Activated CD4-positive, alpha-beta memory T cell treated with anti-CD3 and anti-CD28 coated beads for 36 hours (primary cell): ENCODE measurements at places on chromosomes 4 and X. TPM values are rescaled to one million over a fixed set of nuclear protein-coding genes. Genes with fewer than 3 reads are reported as not detected.

DNA sequence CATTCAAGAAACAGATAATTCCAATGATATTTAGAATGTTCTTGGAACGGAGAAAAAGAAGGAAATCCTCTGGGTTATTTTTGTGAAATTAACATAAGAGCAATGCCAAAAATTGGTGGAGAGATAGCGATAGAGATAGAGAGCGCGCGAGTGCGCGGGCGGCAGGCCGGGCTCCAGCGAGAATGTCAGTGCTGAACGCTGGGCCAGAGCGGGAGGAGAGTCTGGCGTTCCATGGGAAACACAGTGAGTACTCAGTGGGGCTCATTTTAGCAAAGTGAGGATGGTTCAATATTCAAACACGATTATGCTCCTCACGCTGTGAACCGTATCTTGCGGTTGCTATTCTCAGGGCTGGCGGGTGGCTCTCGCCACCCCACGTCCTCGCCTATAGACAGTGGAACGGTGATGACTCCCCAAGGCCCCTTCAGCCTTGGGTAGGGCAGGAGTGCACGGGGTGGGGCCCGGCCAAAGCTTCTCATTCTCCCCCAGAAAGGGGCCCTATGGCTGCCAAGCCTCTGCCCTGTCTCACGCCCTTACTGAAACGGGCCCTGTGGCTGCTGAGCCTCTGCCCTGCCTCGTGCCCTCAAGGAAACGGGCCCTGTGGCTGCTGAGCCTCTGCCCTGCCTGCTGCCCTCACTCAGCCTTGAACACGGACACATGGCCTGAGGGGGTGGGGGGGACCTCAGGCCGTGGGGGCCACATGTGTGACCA is 16.9 kb downstream of the CPLX1 start:
- DNase-seq: no peak

DNA sequence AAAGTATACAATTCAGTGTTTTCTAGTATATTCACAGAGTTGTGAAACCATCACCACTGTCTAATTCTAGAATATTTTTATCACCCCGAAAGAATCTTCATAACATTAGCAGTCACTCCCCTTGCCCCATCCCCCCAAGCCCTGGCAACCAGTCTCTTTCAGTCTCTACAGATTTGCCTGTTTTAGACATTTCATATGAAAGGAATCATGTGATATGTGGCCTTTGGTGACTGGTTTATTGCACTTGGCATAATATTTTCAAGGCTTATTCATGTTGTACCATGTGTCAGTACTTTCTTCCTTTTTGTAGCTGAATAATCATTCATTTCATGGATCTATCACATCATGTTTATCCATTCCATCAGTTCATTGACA is 371.7 kb downstream of the AFF2 start:
- no peak for DNase-seq

- no peak for DNase-seq
Observed at GRCh38 chr4:68372588-68372987, 22.7 kb upstream of the YTHDC1 start.

The ACOT9 gene
- total RNA-seq: 52.1 TPM
